ENCODE measurements at places on chromosomes 6 and 20.

- no peak overlapping the region for H3K4me3 ChIP-seq
- DNase-seq: no peak
- no peak overlapping the region for H3K27ac ChIP-seq
- peaks cover 8% of the 10 kb centered on the region for H3K27me3 ChIP-seq
- H3K4me1 ChIP-seq: no peaks in the 10 kb centered on the region
Measured at GRCh38 chr20:24610341-24611115, 141.1 kb downstream of the SYNDIG1 start.

DNA sequence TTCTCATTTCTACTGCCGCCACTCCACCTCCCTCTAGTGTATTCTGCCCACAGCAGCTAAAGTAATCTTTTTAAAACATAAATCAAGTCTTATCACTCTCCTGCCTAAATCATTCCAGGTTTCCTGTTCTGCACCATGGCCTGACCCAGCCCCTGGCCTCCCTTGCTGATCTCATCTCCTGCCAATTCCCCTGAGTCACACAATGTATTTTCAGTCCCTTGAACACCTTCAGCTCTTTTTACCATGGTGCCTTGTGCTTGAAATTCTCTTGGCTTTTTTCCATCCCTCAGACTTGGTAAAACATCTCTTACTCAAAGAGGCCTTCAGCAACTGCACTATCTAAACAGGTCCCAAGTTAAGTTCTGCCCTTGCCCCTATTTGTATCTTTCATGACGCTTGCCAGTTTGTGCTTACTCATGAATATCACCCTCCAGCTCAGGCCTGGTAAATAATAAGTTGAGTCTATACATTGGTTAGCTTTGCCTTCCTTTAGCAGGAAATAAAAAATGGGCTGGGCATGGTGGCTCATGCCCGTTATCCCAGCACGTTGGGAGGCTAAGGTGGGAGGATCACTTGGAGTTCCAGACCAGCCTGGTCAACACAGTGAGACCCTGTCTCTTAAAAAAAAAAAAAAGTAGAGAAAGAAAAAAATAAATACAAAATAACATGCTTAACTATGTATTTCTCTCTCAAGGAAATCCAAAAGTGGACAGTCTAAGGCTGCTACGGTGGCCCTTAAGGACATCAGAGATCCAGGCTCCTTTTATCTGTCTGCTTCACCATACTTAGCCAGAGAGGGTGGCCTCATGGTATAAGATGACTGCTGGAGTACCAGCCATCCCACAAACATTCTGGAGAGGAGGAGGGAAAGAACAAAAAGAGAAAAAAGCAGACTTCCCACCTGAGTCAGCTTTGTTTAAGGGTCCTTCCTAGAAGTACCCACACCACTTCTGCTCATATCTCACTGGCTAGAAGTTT is 62.2 kb downstream of the ARFGEF2 start:
- H3K27me3 ChIP-seq: no peaks in the 10 kb centered on the region
- H3K4me1 ChIP-seq: no peaks in the 10 kb centered on the region
- H3K4me3 ChIP-seq: no peak overlapping the region

GRCh38 chr20:51417250-51418136 is 125.0 kb downstream of the NFATC2 start:
- H3K4me1 ChIP-seq: peaks cover 59% of the 10 kb centered on the region
- DNase-seq: no peak
- no peaks in the 10 kb centered on the region for H3K27me3 ChIP-seq
- peak overlapping the region; percentile 85 for H3K27ac ChIP-seq

GRCh38 chr6:109984410-109984809 is 6.3 kb downstream of the GPR6 start:
- no peak overlapping the region for H3K27ac ChIP-seq
- H3K27me3 ChIP-seq: peaks cover 16% of the 10 kb centered on the region
- no peak overlapping the region for H3K4me3 ChIP-seq
- no peak for DNase-seq
- no peaks in the 10 kb centered on the region for H3K36me3 ChIP-seq

- no peak overlapping the region for H3K27ac ChIP-seq
- no peak overlapping the region for H3K4me3 ChIP-seq
- peaks cover 10% of the 10 kb centered on the region for H3K36me3 ChIP-seq
- H3K4me1 ChIP-seq: peaks cover 20% of the 10 kb centered on the region
- no peak for DNase-seq
Measured at GRCh38 chr6:158703111-158703836, 53.4 kb downstream of the SYTL3 start.

DNA sequence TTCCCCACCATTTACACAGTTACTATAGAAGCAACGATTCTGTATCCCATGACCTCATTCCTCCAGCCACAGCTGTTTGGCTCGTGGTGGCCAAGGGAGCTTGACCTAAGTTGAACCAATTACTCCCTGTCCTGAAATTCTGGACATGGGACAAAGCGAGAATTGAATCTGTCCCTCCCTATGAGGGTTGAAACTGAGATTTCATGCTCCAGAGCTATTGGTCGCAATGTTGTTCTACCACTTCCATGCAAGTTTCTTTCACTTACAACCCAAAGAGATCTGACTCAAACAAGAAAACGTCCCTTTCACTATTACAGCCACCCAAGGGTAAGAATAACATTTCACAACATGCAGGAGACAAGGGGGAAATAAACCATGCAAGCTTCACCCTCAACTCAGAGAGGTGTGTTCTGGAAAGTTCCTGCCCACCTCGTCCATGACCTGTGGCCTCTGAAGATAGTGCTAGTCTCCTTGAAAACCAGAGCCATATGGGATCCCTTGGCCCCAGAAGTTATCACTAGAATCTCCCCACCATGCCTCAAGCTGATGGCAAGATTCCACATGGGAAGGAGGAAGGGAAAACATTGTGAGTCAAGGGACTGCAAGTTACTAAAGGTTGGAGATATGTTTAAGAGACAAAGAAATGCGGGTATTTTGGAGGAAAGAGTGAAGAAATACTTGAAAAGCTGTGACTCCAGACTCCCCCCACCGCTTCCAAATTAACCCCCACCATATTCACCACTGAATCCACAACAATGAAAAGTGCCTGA is 74.5 kb upstream of the SRSF6 start:
- no peak for DNase-seq
- H3K27ac ChIP-seq: no peak overlapping the region
- H3K4me3 ChIP-seq: no peak overlapping the region
- no peaks in the 10 kb centered on the region for H3K36me3 ChIP-seq

DNA sequence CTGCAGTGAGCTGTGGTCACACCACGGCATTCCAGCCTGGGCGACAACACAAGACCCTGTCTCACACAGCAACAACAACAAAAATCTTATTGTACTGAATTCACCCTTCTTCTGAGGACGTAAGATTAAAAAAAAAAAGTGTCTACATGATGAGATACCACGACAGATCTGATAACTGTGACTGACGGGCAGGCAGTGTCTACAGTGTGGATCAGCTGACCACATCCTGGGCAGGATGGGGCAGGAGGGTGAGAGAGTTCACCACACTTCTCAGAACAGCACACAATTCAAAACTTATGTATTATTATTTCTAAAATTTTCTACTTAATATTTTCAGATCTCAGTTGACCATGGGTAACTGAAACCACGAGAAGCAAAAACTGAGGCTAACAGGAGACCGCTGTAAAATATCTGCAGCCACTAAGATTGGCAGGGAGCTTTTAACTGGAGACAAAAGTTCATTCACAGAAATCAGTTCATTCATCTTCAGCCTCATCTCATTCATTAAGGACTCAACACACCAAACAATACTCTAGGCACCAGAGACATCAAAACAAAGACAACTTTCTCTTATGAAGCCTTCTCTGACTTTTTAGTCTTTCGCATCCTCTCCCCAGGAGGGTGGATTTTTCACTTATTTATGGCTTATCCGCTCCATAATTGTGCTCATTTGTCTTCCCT is 15.7 kb upstream of the NHSL1 start:
- peak overlapping the region; percentile 31 for H3K27ac ChIP-seq
- no peaks in the 10 kb centered on the region for H3K36me3 ChIP-seq
- no peak overlapping the region for H3K4me3 ChIP-seq
- peak; percentile 57 for DNase-seq
- peaks cover 8% of the 10 kb centered on the region for H3K27me3 ChIP-seq

GRCh38 chr6:79070206-79070825 is 7.7 kb downstream of the PHIP start:
- no peak overlapping the region for H3K27ac ChIP-seq
- no peak overlapping the region for H3K4me3 ChIP-seq
- no peak for DNase-seq
- H3K4me1 ChIP-seq: peaks cover 35% of the 10 kb centered on the region
- no peaks in the 10 kb centered on the region for H3K27me3 ChIP-seq

DNA sequence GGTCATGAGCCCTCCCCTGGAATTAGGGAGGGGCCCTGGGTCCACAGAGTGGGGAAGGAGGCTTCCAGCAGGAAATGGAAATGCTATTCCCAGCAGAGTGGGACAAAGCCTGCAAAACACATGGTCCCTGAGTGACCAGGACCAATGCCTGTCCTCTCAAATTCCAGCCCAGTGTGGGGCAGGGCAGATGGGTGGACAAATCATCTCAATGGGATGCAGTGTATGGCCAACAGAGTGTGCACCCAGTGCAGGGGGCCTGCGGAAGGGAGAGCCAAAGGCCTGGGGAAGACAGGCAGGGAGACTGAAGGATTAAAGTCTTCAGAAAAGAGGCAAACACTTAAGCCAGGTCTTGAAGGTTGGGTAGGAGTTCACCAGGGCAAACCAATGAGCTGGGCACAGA is 28.7 kb upstream of the PHACTR3 start:
- no peak overlapping the region for H3K27ac ChIP-seq
- peaks cover 7% of the 10 kb centered on the region for H3K4me1 ChIP-seq
- no peaks in the 10 kb centered on the region for H3K36me3 ChIP-seq
- DNase-seq: no peak
- H3K4me3 ChIP-seq: no peak overlapping the region
- H3K27me3 ChIP-seq: peaks cover 73% of the 10 kb centered on the region

DNA sequence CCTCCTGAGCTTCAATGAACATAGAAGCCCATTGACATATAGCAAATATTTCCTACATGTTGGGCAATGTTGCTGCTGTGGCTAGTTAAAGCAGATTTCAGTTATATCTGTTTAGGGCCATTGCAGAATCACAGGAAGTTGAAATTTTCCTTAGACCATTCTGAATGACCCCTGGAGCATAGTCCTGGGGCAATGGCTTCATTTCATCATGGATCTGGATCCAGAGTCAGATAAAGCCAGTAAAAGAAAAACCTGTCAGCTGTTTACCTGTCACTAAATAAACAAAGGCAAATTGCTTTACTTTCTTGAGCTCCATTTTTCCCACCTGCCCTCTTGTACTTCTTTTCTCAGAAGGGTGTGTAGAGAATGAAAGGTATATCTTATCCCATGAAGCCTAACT is 494.0 kb upstream of the MAP3K7 start:
- H3K4me3 ChIP-seq: no peak overlapping the region
- no peaks in the 10 kb centered on the region for H3K36me3 ChIP-seq
- H3K27me3 ChIP-seq: no peaks in the 10 kb centered on the region
- H3K27ac ChIP-seq: no peak overlapping the region
- no peaks in the 10 kb centered on the region for H3K4me1 ChIP-seq
- no peak for DNase-seq

DNA sequence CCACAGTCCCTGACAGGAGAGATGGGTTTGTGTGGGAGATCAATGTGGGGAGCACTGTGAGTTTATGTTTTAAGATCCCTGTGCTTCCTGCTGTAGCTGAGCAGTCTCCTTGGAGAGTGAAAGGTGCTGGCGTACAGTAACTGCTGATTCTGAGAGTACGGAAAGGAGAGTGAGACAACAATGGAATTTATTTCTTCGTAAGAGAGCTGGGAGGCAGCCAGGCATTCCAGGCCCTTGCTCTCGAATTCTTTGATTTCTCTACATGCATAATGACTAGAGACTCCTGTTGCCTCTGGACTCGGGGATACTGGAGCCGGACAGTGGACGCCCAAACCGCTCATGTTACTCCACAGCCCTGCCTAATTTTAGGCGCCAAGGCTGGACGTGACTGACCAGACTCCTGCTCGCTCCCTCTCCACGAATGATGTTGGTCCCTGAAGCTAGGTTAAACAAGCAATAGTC is 131.0 kb upstream of the PHACTR1 start:
- H3K4me3 ChIP-seq: no peak overlapping the region
- H3K4me1 ChIP-seq: peaks cover 2% of the 10 kb centered on the region
- H3K27ac ChIP-seq: no peak overlapping the region
- H3K36me3 ChIP-seq: no peaks in the 10 kb centered on the region
- DNase-seq: no peak

- no peaks in the 10 kb centered on the region for H3K4me1 ChIP-seq
- no peak for DNase-seq
- no peaks in the 10 kb centered on the region for H3K36me3 ChIP-seq
- peaks cover 6% of the 10 kb centered on the region for H3K27me3 ChIP-seq
Measured at GRCh38 chr6:12261502-12261901, 28.7 kb upstream of the EDN1 start.

GRCh38 chr6:34102099-34102656 is 43.7 kb downstream of the GRM4 start:
- no peak overlapping the region for H3K27ac ChIP-seq
- H3K4me1 ChIP-seq: no peaks in the 10 kb centered on the region
- H3K36me3 ChIP-seq: no peaks in the 10 kb centered on the region
- no peak for DNase-seq
- no peak overlapping the region for H3K4me3 ChIP-seq
- H3K27me3 ChIP-seq: peaks cover 23% of the 10 kb centered on the region

DNA sequence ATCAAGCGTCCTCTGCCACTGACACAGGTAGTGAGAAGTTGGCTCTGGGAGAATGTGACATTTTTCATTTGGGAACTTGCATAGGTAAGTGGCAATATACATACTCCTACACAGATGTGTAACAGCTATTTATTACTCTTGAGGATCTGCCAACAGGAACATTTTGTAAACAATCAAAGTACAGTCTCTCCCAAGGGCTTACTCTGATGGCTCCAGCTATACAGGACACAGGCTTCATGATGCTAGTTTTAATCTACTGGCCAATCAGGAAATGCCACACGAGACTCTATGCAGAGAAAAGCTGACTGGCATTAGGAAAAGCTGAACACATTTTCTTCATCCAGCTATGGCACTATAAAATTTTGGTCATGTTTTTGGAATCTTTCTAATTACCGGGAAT is 57.8 kb downstream of the POPDC3 start:
- no peak for DNase-seq
- H3K4me3 ChIP-seq: no peak overlapping the region

- no peak overlapping the region for H3K27ac ChIP-seq
- H3K4me1 ChIP-seq: peaks cover 5% of the 10 kb centered on the region
- no peaks in the 10 kb centered on the region for H3K36me3 ChIP-seq
- H3K27me3 ChIP-seq: peaks cover 54% of the 10 kb centered on the region
- no peak for DNase-seq
Measured at GRCh38 chr6:157245436-157245835, 77.9 kb downstream of the TMEM242 start.

GRCh38 chr6:168369786-168370185 is 50.2 kb upstream of the DACT2 start:
- no peaks in the 10 kb centered on the region for H3K36me3 ChIP-seq
- no peak overlapping the region for H3K4me3 ChIP-seq
- H3K27me3 ChIP-seq: peaks cover 4% of the 10 kb centered on the region
- peaks cover 3% of the 10 kb centered on the region for H3K4me1 ChIP-seq
- DNase-seq: no peak
- H3K27ac ChIP-seq: no peak overlapping the region

- peak overlapping the region; percentile 98 for H3K27ac ChIP-seq
- H3K4me3 ChIP-seq: peak overlapping the region; percentile 67
- peak; percentile 92 for DNase-seq
- no peaks in the 10 kb centered on the region for H3K27me3 ChIP-seq
Measured at GRCh38 chr6:90274451-90275030, 22.1 kb downstream of the BACH2 start.

GRCh38 chr20:48786951-48787705 is 40.7 kb downstream of the PREX1 start:
- peaks cover 35% of the 10 kb centered on the region for H3K36me3 ChIP-seq
- no peak overlapping the region for H3K27ac ChIP-seq
- H3K27me3 ChIP-seq: peaks cover 43% of the 10 kb centered on the region
- DNase-seq: no peak
- no peak overlapping the region for H3K4me3 ChIP-seq

All from activated naive CD4-positive, alpha-beta T cell treated with anti-CD3 and anti-CD28 coated beads, Interleukin-2, amount 10 ng/mL, durations not matched to agents 7 days and 5 days (primary cell).